ENCODE measurements at places on chromosomes 5 and 9.

DNA sequence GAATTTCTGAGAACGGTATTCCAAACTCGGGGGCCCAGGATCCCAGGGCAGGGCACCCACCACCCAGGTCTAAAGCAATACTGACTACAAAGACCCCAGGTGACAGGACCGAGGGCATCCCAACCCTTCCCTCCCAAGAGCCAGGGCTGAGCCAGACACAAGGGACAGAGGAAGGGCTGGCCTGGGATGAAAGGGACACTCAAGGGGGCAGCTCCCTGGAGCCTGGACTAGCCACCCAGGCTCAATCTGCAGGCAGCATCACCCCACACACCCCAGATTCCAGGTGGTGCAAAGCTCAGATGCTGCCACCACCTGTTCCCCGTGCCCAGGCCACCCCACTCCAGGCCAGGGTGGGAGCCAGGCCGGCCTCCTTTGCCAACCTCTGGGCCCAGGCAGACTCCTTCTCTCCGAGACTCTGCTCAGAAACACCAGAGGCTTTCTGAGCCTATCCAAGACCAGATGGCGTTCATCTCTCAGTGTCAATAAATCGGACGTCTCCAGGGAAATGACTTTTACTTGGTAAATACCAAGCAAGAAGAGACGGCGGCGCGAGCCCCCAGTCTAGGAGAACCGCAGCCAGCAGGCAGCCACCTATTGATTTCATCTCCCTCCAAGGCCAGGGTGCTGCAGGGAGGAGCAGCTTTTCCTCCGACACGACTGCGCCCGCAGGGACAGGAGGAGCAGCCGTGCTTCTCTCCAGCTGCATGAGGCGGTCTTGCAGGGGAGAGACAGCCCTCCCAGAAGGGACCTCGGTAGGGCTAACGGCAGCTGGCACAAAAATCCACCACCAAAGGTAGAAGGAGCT, 94.1 kb upstream of the ADAMTS2 start:
- DNase-seq: no peak

DNA sequence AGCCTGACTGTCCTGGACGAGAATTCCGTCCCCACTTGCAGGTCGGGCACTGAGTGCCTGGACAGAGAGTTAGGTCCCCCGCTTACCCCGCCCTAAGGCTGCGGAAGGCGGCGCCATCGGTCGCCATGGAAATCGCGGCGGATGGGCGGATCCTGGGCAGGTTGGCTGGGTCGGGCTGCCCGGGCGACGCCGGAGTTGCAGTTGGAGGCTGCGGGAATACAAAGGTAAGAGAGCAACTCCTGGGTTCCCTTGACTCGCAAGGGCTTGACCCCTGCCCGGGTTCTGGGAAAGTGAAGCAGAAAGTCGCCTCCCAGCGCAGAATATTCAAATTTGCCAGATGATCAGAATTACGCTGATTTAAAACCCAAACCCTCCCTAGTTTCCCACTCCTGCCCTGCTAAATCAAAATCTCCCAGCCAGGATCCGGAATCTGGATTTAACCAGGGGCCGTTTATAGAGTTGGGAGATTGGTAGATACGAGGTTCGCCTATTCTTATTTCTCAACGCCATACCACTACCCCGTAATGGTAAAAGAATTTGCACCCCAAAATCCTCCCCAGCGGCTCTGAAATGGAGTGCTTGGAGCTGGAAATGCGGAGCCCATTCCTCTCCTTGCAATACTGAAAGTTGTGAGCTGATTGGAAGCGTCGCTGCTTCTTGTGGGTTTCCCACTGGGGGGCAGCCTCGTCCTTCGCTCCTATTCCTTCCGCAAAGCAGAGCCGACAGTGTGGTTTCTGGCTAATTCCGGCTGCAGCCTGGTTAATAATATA, 156.4 kb upstream of the RASEF start:
- DNase-seq: no peak

GRCh38 chr9:128828719-128829452, 708 bp downstream of the SPOUT1 start:
- DNase-seq: no peak

DNA sequence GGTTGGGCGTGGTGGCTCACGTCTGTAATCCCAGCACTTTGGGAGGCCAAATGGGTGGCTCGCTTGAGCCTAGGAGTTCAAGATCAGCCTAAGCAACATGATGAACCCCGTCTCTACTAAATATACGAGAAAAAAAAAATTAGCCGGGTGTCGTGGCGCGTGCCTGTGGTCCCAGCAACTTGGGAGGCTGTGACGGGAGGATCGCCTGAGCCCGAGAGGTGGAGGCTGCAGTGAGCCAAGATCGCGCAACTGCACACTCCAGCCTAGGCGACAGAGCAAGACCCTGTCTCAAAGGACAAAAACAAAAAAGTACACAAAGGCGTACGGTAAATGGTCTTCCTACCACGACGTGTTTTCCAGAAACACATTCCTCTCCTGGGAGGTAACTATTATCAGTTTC, 538 bp upstream of the BDP1 start:
- DNase-seq: no peak

DNA sequence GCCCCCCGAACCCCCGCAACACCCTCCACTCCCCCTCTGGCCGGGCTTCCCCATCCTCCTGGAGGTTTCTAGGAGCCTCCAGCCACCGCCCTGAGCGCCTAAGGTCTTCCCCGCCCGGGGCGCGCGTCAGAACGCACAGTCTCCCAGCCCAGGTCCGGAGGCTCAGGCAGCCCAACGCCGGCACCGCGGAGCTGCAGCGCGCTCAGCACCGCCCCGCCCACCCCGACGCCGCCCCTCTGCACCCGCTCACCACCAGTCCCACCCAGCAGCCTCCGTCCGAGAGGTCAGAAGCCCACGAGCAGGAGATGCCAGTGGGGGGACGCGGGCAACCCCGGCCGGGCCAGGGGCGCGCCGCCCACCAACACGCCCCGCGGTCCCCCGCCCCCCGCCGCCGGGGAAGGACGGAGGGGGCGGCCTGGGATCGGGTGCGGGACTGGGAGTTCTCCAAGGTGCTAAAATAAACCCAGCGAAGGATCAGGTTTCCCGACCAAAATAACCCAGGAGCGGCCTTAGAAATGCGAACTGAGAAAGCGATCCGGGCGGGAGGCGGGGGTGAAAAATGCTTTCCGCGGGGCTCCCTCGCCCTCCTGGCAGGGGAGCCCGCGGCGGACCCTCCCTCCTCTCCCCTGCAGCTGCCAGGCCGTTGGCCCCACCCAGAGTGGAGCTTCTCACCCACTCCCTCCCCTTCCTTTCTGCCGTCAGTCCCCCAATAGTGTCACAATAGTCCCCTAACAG, 6.5 kb upstream of the FAM78A start:
- no peak for DNase-seq

Data from tibial artery (tissue), 4 donors.